Calu3 (cell line): ENCODE measurements at places on chromosomes 7 and 10. TPM values are rescaled to one million over a fixed set of nuclear protein-coding genes. Genes with fewer than 3 reads are reported as not detected.

WNT8B gene
- total RNA-seq = 0.17 TPM in 1 of 2 replicates, not detected in the other

TAS2R41 gene
- not detected in 2 replicates for total RNA-seq

GIMAP6 gene
- not detected in 2 replicates for total RNA-seq

PLEKHS1 gene
- total RNA-seq = 5.9 and 13.8 TPM in 2 replicates

PIP gene
- total RNA-seq = not detected in 2 replicates

SFXN3 gene
- total RNA-seq = 27.5 and 37.7 TPM in 2 replicates

KCP gene
- total RNA-seq = 6.8 and 10.6 TPM in 2 replicates

CPED1 gene
- total RNA-seq = 0.24 and 0.76 TPM in 2 replicates

INA gene
- 1.3 and 1.9 TPM in 2 replicates for total RNA-seq

POLR2J3 gene
- 48.3 and 56.6 TPM in 2 replicates for total RNA-seq

HOXA11 gene
- total RNA-seq = 0.39 and 0.54 TPM in 2 replicates

DNA sequence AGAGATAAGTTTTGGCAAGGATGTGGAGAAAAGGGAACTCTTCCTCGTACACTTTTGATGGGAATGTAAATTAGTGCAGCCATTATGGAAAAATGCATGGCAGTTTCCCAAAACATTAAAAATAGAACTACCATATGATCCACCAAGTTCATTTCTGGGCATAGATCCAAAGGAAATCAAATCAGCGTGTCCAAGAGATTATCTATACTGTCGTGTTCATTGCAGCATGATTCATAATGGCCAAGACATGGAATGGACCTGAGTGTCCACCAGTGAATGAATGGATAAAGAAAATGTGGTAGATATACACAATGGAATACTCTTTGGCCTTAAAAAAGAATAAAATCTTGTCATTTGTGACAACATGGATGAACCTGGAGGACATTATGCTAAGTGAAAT is 70.3 kb upstream of the RSU1 start:
- DNase-seq = no peak

DNA sequence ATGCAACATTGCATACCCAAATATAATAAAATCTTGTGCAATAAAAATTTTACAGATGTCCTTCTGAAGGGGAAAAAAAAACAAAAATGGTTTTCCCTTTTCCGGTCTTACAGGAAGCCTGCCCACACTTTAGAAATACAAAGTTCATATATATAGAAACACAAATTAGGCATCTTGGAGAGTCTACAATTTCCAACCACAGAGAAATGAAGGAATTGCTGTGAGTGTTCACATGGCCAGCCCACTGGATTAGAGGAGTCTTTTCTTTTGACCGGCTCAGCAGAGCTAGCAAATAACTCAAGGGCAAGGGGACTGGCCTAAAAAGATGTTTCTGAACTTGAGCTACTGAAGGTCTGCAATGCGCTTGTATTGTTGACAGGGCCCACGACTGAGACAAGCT is 92.4 kb downstream of the GLI3 start:
- DNase-seq = no peak

DNA sequence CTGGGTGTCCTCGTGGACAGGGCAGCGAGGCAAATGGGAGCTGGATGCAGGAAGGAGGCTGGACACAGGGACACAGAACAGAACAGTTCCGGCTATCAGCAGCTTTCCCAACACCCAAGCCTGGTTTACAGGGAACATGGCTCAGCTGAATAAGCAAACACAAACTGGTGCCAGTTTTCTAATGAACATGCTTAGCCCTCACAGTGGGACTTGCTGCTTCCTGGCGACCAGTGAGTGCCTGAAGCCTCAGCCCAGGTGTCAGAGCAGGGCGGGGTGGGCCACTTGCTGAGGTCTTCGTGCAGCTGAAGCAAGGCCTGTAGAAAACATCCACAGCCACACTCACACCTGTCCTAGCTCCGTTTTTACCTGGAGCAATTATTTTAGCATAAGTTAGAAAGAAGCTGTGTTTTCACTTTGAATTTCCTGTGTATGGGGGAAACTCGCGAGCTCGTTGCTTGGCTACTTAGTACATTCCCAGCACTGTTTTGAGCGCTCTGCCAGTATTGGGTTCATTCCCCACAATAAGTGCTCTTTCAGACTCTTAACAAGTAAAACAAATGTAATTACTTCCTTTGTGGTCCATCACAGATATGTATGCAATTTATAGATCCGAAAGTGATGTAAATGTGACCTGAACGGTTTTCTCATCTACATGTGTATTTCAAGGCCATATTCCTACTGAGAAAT is 261.2 kb upstream of the SHH start:
- no peak for DNase-seq

DNA sequence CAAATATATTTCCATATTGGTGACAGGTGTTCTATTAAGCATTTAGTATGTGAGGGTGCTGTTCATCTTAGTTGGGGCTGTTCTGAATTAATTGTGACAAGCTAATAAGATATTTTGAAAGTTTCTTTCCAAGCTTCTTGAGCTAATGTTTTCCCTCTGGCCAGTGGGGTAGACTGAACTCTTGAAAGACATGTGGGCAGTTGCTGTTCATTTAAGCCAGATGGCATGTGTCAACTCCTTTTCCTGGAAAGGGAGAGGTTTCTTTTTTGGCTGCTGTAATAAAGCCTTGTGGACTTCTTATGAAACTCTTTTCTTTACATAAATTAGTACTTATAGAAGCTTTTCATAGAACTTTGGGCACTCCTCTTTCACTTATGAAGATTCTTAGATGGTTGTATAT is 21.7 kb downstream of the RAB18 start:
- no peak for DNase-seq

DNA sequence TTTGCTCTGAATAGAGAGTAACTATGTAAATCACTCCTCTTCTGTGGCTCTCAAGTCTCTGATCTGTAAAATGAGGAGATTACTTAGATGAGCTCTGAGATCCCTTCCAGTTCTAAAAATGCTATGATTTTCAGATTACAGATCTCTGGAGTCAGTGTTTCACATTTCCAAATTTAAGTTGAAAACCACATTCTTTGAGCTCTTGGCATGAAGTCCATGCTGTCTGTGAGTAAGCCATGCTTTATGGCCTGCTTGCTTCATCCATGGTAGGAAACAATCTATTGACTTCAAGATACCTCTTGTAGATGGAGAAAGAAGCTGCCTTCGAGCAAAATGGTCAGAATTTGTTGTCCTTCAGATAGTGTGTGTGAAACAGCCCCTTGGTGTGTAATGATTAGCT is 64.9 kb downstream of the CELF2 start:
- DNase-seq = no peak

DNA sequence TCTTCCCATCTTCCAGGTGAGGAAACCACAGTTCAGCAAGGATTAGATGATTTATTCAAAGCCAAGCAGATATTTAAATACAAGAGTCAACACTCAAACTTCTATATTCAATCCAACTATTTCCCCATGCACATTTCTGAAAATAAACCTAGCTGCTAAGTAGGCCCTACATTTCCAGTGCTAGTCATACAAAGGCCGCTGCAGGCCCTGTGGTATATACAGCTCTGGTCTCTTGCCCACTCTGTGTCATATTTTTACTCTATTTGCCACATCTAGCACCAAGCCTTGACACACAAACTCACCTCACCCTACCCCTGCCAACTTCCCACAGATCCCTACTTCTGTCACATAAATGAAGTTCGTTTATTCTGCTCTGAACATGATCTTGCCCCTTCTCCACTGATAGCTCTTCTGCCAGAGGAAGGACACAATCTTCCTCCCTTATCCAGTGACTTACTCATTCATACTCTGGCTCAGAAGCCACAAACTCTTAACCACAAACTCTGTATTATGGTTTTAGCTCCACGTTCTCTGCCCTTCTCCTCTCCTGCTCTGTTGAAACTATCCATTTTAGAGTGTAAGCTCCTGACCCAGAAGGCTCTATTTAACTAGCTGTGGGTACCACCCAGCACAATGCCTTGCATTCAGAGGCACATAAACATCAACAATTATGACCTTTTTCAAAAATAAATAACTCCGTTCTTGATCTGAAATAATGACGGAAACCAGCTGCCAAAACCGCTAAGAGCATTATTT is 180.7 kb downstream of the CPEB3 start:
- DNase-seq = no peak

- no peak for DNase-seq
Measured at GRCh38 chr7:12943781-12944180, 256.3 kb downstream of the ARL4A start.

DNA sequence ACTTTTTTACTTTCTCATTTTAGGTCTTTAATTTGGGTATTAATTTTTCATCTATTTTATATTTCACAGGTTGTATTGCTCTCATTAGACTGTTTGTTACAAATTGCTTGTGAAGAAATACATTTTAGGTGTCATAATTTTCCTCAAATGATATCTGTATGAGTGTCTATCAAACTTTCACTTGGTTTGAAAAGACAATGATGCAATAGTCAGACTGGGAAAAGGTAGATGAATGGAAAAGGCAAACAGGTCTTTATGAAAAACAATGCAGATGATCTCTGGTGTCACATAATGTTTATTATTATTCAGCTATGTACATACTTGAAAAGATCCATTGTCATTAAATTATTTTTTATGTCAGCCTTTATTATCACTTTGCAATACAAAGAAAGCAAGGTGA is 80.2 kb downstream of the PTPRZ1 start:
- DNase-seq = no peak

DNA sequence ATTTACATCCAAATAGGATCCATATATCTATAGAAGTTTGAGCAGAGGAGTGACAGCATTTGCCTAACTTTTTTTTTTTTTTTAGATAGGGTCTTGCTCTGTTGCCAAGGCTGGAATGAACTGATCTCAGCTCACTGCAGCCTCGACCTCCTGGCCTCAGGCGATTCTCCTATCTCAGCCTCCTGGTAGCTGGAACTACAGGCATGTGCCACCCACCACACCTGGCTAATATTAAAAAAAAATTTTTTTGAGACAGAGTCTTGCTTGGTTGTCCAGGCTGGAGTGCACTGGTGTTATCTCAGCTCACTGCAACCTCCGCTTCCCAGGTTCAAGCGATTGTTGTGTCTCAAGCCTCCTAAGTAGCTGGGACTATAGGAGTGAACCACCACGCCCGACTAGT is 15.1 kb downstream of the PPIA start:
- DNase-seq = no peak

DNA sequence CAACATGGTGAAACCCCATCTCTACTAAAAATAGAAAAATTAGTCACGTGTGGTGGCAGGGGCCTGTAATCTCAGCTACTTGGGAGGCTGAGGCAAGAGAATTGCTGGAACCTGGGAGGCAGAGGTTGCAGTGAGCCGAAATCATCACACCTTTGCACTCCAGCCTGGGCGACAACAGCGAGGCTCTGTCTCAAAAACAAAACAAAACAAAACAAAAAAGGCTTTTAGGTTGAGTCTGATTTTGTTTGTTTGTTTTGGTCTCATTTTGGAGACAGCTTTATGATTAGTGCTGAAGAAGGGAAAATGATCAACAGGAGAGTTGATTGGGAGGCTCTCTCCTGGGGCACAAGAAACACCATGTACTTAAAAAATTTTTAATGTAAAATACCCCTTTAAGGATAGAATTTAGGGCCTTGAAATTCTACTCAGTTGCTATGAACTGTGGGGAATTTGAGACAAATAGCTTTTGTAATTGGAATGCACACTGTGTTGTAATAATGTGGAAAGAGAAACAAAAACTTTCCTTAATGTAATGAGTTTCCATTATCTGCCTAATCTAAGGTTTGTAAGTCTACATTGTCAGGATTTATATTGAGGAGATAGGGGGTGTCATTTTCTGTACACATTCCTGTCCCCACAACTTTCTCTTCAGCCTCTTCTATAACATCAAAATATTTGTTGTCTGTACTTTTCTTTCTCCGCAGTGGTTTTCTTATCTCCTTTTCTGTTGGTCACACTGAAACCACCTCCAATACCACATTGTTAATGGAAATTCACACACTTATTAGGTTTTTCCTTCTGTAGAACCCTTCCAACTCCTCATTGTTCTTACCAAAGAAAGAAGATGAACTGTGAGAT is 41.3 kb downstream of the ARID5B start:
- DNase-seq = no peak

DNA sequence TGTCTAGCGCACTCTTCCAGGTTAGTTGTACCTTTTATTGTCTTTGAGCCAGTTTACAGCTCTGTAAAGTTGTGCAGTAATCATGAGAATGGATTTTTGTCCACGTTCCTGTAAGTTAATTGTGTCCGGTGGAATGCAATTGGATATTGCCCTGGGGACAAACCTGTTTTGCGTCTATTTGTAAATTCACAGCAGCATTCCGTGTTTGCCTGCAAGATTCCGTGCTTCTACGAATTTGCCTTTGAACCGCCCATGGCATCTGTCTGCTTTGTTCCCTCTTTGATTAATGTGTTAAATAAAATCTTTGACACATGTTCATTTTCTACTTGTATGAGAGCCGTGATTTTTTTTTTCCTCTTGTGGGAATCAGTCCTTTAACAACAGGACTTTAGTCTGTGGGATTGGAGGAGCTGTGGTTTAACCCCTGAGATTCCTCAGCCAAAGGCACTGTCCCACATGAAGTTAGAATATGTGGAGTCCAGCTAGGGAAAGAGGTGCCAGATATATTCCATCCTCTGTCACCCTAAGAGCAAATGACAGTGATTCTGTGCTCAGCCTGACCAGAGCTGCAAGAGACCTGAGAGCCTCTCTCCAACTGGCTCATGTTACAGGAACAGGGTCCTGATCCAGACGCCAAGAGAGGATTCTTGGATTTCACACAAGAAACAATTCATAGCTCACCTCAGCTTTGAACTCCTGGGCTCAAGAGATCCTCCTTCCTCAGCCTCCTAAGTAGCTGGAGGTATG is 126.3 kb downstream of the COL26A1 start:
- no peak for DNase-seq

DNA sequence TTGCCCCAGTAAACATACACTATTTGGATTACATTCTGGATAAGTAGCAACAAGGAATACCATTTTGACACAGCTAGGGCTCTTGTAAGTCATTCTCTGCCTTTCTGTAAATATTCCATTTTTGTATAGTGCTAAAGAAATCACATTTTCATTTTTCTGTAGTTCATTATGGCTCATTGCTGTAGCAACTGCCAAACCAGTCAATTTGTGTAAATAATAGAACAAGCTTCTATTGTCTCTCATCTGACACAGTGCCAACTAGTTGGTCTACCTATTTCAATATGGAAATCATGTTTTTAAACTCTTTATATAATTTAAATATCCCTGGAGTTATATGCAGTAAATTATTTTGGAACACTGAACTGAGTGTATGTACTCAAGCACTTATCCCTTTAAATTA is 193.7 kb downstream of the RELN start:
- DNase-seq = no peak

- DNase-seq = no peak
Measured at GRCh38 chr10:78644550-78644949, 424.2 kb upstream of the ZMIZ1 start.

DNA sequence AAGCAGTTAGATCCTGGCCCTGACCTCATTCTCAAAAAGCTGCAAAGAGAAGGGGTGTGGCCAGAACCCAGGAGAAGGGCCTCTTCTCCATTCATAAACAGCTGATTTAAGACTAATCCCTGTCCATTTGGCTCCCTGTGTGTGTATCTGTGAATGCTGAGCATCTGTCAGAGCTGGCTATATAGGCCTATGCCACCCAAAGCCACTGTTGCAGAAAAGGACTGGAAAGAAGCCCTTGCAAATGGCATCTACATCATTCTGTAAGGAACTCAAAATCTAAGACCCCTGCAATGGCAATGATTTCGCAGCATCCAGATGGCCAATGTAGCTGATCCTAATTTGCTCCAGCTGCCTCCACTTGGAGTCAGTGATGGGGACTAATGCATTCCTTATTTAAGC is 384.5 kb downstream of the KCNMA1 start:
- no peak for DNase-seq
